ENCODE measurements at places on chromosomes 6 and 20.

DNA sequence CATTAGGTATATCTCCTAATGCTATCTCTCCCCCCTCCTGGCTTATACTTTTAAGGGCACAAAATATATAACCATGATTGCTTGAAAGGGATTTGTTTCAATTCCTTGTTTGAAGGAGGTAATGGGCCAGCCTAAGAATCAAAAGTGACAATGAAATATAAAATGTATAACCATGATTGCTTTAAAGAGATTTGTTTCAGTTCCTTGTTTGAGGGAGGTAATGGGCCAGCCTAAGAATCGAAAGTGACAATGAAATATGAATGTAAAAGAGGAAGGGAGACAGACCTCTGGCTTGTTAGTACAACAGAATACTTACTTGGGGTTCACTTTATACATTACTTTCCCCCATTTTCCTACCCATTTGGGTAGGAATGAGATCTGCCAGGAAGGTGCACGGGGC lies 55.5 kb downstream of the FOXC1 start:
- no peaks in the 10 kb centered on the region for H3K36me3 ChIP-seq
- H3K4me3 ChIP-seq = no peak overlapping the region
- H3K27ac ChIP-seq = no peak overlapping the region
- H3K27me3 ChIP-seq = no peaks in the 10 kb centered on the region

DNA sequence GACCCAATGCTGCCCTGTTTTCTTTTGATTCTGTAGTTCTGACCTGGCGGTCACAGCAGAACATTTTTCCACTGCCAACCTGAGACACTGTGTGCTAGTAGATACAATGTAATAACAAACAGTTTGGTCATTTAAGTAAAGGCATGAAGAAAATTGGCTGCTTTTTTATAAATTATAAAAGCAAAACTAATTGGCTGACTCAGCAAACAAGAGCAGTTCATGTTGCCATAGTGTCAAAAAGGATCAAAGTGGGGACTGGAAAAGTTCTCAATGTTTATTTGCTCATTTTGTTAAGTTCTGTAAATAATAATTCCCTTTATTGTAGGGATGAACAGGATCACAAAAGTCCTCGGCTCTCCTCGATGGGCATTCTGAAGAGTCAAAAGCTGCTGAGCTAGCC lies 599.5 kb downstream of the PKHD1 start:
- DNase-seq = no peak
- H3K4me3 ChIP-seq = no peak overlapping the region
- no peaks in the 10 kb centered on the region for H3K4me1 ChIP-seq
- H3K27me3 ChIP-seq = no peaks in the 10 kb centered on the region
- peaks cover 5% of the 10 kb centered on the region for H3K36me3 ChIP-seq

DNA sequence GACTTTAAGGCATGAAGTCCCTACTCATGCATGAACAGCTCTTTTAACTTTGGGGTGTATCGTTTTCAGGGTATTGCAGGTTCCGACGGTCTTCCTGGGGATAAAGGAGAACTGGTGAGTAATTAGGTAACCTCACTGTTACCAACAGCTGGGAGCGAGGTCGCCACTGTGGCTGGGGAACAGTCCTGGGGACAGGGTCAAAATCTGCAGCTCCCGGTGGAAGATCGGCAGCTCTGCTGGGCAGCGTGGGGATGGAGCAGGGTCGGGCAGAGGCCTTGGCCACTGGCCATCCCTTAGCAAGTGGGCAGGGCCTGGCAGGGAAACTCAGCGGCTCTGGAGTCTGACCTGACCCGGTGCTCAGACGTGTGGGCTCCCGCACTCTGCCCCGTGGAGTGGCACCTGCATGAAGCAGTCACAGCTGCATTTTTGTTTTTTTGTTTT lies 16.1 kb downstream of the COL9A3 start:
- 0 out of 2 replicates have a peak overlapping the region, but pooled peaks have one; percentile 63 for H3K27ac ChIP-seq
- H3K4me1 ChIP-seq = no peaks in the 10 kb centered on the region
- H3K36me3 ChIP-seq = 0 out of 2 replicates have a peak, but pooled peaks cover 3% of the 10 kb centered on the region
- H3K4me3 ChIP-seq = no peak overlapping the region
- H3K27me3 ChIP-seq = no peaks in the 10 kb centered on the region

- H3K4me1 ChIP-seq = peaks cover 15% of the 10 kb centered on the region
- no peaks in the 10 kb centered on the region for H3K36me3 ChIP-seq
- no peak for DNase-seq
- no peak overlapping the region for H3K27ac ChIP-seq
These were observed 74.7 kb downstream of the EYA4 start for GRCh38 chr6:133315811-133316210.

DNA sequence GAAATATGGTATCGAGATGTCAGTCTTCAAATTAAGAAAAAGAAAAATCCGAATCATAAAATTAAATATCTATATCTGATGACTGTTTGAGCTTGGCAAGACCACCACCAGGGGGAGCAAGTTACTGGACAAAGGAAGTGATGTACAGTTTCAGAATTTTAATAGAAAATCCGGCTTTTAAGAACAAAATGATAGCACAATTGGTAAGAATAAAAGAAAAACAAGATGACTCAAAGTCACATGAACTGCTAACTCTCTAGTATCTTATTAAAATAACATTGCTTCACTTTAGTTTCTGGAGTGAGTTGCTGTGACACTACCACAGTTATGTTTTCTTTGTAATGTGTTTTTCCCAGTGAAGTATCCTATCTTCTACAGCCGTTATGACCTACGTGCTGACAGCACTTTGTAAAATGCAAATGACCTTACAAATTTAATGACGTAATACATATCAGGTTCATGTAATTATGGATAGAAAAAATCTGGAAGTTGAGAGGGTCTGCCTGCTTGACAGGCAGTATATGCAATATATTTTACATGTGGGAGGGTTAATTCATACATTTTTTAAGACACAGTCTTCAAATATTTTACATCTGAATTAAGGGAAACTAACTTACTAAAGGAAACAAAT lies 405.3 kb upstream of the HS3ST5 start:
- H3K4me1 ChIP-seq = no peaks in the 10 kb centered on the region
- no peaks in the 10 kb centered on the region for H3K27me3 ChIP-seq
- peaks cover 2% of the 10 kb centered on the region for H3K36me3 ChIP-seq
- H3K27ac ChIP-seq = no peak overlapping the region
- no peak overlapping the region for H3K4me3 ChIP-seq
- DNase-seq = peak; percentile 58

DNA sequence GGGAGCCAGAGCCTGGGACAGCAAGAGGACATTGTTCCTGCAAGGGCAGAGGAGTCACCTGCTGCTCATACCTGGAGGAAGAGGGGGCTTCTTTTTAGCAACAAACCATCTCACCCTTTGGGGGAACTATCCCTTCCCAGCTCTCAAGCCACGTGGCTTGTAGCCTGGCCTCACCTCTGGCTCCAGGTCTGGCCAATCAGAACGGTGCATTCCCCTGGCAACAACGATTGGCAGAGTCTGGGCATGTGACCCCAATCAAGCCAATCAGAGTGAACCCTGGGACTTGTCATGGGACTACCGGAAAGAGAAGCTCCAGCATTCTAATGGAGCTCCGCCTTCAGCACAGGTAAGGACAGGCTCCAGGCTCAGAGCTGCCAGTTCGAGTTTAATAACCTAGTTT lies 33.6 kb downstream of the KCNB1 start:
- H3K27me3 ChIP-seq = no peaks in the 10 kb centered on the region
- H3K36me3 ChIP-seq = no peaks in the 10 kb centered on the region
- H3K4me1 ChIP-seq = peaks cover 21% of the 10 kb centered on the region

DNA sequence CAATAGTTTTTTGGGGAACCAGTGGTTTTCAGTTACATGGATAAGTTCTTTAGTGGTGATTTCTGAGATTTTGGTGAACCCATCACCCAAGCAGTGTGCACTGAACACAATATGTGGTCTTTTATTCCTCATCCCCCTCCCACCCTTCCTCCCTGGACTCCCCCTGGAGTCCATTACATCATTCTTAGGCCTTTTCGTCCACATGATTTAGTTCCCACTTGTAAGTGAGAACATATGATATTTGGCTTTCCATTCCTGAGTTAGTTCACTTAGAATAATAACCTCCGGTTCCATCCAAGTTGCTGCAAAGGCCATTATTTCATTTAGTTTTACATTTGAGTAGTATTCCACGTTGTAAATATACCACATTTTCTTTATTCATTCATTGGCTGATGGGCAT lies 28.3 kb downstream of the RPP40 start:
- no peak for DNase-seq
- no peak overlapping the region for H3K27ac ChIP-seq
- no peak overlapping the region for H3K4me3 ChIP-seq
- no peaks in the 10 kb centered on the region for H3K27me3 ChIP-seq
- peaks cover 7% of the 10 kb centered on the region for H3K4me1 ChIP-seq

- no peak overlapping the region for H3K27ac ChIP-seq
- H3K27me3 ChIP-seq = no peaks in the 10 kb centered on the region
- H3K36me3 ChIP-seq = peaks cover 10% of the 10 kb centered on the region
- no peak for DNase-seq
- H3K4me3 ChIP-seq = no peak overlapping the region
These were observed 68.6 kb downstream of the PKIB start for GRCh38 chr6:122678841-122679240.

DNA sequence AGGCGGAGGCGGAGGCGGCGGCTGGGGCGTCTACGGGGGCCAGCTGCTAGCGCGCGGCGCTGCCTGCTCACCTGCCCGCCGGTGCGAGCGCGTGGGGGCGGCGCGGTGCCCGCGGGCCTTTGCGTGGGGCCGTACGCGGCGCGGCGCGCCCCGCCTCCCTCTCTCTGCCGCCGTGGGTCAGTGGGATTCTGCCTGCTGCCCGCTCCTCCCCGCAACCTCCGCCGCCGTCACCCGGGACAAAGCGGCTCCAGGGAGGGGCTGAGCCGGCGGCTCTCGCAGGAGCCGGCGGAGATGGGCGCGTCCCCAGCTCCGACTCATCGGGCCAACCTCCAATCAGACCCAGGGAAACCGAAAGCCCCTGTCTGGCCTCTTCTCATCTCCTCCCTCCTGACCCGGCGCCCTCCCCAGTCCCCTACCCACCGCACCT lies at the start of gene RCAN2:
Gene RCAN2 (minus strand): TSS at position 249 of the 427 bp plus-strand sequence.
- H3K4me3 ChIP-seq = peak within 1 kb of the TSS; percentile 98
- peak; percentile 91 for DNase-seq
- H3K27ac ChIP-seq = peak within 1 kb of the TSS; percentile 88

DNA sequence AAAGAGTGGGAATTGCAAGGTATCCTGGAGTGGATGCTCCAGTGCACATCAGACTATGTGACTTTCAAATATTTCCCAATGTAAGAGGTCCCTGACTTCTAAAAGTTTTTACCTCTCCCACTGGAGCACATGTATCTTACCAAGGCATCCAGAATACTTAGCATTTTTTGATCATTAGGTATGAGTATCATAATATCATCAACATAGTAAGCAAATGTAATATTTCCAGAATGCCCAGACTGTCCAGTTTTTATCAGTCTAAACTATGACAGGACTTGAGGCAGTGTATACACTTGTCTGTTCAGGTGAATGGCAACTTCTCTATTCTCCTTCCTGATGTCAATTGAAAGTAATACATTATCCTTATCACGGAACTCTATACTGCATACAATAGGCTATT lies 924.6 kb upstream of the GJE1 start:
- no peak overlapping the region for H3K4me3 ChIP-seq
- 0 out of 2 replicates have a peak, but pooled peaks cover 4% of the 10 kb centered on the region for H3K36me3 ChIP-seq
- no peaks in the 10 kb centered on the region for H3K4me1 ChIP-seq
- no peak for DNase-seq
- H3K27me3 ChIP-seq = no peaks in the 10 kb centered on the region
- no peak overlapping the region for H3K27ac ChIP-seq

GRCh38 chr6:11222385-11223277 lies 9.8 kb downstream of the NEDD9 start:
- no peak overlapping the region for H3K27ac ChIP-seq
- no peak overlapping the region for H3K4me3 ChIP-seq
- H3K36me3 ChIP-seq = no peaks in the 10 kb centered on the region
- H3K27me3 ChIP-seq = no peaks in the 10 kb centered on the region
- peaks cover 19% of the 10 kb centered on the region for H3K4me1 ChIP-seq
- DNase-seq = no peak

Measured in GM23338 (cell line).